Kidney capillary endothelial cell (primary cell): ENCODE measurements at places on chromosomes 12 and 14.

DNA sequence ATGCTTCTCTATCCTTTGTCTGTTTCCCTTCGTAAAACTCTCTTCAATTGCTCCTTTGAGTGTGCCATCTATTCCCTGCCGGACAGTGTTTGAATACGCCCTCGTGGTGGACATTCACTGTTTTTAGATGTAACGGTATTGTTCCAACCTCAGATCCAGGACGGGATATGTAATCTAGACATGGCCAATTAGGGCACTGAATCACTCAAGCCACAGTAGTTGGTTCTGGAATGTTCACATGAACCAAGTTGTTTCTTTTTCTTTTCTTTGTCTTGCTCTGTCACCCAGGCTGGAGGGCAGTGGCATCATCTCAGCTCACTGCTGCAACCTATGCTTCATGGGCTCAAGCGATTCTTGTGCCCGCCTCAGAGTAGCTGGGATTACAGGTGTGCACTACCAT, 204.2 kb upstream of the PLXNC1 start:
- no peak for DNase-seq

DNA sequence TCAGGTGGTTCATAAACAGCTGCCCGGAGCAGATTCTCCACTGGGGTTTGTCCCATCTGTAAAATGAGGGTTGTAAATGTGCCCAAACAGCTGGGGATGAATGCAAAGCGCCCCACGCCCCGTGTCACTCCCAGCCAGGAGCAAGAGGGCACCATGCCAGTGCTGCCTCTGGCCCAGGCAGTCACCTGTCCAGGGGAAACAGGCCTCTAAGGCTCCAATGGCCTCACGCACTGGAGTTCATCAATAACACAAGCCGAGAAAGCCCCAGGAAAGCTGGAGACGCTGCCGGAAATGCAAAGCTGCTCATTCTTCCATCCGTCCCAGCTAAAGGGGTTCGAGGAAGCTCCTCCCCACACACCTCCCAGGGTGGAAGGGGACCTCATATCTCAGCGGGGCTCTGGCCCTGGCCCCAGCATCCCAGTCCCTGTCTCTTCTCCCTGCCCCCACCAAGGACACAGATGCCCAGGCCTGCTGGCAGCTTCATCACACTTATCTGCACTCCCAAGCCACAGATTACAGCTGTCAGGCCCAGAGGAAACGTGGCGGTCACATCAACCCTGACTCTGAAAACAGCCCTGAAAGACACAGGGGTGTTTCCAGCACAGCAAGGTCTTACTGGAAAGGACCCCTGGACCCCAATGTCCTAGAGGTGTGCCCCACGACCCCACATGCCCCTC, 21.5 kb downstream of the SCARB1 start:
- DNase-seq: no peak

- DNase-seq: no peak
These were observed 306.1 kb downstream of the DAD1 start for GRCh38 chr14:22282949-22283348.

- DNase-seq: no peak
These were observed 471.6 kb upstream of the FOXG1 start for GRCh38 chr14:28294834-28295440.

DNA sequence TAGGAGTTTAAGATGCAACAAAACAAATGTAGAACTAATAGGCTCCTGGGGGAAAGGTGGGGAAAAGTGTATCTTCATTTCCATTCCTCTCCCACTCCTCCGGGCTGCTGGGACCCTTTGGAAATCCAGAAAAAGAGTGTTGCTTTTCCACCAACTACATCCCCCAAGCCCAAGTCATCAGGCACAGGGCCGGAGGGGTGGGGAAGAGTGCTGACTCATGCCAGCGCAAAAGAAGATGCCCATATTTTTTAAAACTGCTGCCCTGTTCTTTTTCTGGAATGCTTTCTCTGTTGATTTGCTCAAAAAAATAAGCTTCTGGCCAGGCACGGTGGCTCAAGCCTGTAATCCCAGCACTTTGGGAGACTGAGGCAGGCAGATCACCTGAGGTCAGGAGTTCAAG, 70.9 kb downstream of the TBK1 start:
- no peak for DNase-seq

DNA sequence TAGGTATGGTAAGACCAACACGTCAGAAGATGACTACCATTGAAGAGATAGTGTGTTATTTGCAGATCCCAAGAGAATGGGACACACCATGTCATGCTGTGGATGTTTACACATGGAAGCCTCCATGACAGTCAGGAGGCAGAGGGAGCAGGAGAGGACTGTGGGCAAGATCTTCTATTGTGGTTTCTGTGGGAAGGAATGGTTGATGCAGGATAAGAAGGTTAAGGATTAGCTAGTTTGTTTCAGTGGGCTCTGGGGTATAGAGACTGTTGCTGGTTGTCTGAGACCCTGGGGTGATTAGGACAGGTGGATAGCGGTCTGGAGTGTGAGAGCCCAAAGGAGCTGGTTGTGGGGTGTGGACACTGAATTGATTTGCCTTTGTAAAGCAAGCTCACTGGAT, 23.3 kb downstream of the TAS2R7 start:
- no peak for DNase-seq

DNA sequence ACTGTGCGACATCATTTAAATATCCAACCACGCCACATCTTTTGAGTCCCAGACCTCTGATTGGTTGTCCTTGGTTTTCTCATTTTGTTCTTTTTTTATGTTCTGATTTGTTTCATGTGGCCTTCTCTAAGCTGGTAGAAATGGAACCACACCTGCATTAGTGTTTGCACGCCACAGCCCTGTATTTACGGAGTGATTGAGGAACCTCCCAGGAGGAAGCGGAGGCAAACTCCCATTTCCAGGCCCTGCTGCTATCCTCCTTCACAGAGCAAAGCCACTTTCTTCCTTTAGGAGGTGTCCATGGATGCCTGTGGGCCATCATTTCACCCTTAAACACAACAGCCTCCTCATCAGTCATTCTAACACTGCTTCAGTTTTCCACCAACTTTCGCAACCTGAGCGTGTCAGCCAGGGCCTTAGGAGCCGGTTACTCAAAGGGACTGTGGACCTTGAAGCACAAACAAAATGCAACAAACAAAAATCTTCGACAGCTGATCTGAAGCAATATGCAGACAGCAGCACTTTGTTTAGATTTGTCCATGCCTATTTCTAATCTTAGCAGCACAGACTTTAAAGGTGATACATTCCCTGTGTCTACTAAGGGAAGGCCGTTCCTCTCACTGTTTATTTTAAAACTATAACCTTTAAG, 1258.1 kb upstream of the TMEM132C start:
- DNase-seq: no peak

GRCh38 chr14:104195361-104195760, 57.0 kb downstream of the KIF26A start:
- no peak for DNase-seq

GRCh38 chr12:20350026-20350425, 18.3 kb upstream of the PDE3A start:
- DNase-seq: no peak

DNA sequence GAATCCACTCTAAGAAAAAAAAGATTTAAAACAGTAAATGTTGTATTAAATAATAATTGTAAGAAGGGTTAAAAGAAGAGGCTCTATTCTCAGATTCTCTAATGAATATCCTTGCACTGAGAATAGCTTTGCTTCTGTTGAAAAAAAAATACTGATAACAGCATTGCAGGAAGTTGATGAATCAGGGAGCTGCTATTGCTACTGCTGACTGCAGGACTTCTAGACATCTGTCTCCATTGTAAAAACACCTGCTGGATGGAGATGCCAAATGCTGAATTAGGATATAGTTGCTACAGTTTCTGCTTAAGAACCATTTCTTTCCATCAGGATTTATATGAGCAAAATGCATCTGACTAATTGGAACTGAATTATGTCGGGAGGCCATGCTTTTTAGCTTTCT, 50.3 kb upstream of the ANP32D start:
- DNase-seq: no peak

GRCh38 chr14:53958628-53959027, 2.0 kb upstream of the BMP4 start:
- no peak for DNase-seq

GRCh38 chr14:76643887-76644286, 117.4 kb upstream of the VASH1 start:
- DNase-seq: no peak
